ENCODE measurements at places on chromosomes 7 and 10. TPM values are rescaled to one million over a fixed set of nuclear protein-coding genes. Genes with fewer than 3 reads are reported as not detected.

GRCh38 chr7:27179503-27180430, 5.3 kb downstream of the HOXA11 start:
- peak; percentile 73 for DNase-seq

DNA sequence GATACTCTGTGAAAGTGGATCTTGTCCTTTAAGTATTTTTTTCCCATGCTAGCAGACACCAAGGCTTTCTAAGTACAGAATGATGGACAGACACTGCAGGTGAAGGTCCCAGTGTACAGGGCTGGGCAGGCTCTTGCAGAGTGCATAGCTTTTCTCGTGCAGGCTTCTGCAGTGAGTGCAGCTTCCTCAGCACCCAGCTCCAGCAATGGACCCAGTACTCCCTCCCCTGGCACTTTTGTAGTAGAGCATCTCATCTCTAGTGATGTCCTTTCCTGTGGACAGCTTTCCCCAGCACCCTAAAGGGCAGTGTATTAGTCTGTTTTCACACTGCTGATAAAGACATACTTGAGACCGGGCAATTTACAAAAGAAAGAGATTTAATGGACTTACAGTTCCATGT, 104.3 kb downstream of the CUL2 start:
- no peak for DNase-seq

Gene PNLIPRP3
- total RNA-seq: not detected

- no peak for DNase-seq
Measured at GRCh38 chr10:102431452-102432124, 786 bp downstream of the CUEDC2 start.

Gene ZNF518A
- total RNA-seq: 15.2 TPM

Gene PTPRZ1
- total RNA-seq: not detected

- DNase-seq: no peak
Measured at GRCh38 chr7:42457663-42458062, 220.7 kb upstream of the GLI3 start.

Gene GJD4
- total RNA-seq: not detected

- no peak for DNase-seq
Measured at GRCh38 chr7:134016223-134016941, 110.8 kb upstream of the LRGUK start.

- no peak for DNase-seq
Measured at GRCh38 chr10:101814466-101815071, 3.7 kb downstream of the OGA start.

DNA sequence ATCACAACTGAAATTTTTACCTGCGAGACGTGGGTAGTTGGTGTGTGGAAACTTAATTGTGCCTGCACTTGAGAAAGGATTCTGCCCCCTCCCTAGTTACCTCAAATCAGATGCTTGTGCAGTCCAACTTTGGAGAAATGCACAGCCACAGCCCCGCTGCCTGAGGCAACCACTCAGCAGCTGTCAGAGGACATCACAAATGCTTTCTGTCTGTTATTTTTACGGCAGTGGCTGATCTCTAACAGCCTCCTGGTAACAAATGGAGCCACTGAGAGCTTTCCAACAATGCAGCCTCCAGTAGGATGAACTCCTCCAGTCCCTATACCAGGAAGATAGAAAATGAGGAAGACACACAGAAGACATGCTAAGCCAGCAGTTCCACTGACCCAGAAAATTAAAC, 712.2 kb upstream of the GHITM start:
- DNase-seq: no peak

DNA sequence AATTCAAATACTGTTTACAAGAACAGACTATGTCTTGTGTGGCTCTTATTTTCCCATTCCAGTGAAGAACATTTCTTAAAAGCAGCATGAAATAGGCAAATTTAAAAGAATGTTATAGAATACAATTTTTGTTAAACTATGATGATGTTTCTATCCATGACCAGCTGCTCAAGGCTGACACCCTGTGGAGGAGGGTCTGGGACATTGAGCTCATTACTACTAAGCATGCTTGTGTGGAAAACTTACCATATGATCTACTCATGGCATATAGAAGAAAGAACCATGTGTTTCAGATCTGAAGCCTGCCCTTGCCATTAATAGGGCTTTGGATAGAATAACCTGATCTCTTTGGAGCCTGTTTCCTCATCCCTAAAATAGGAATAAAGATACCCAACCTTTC, 125.0 kb downstream of the FOXP2 start:
- DNase-seq: peak; percentile 2

DNA sequence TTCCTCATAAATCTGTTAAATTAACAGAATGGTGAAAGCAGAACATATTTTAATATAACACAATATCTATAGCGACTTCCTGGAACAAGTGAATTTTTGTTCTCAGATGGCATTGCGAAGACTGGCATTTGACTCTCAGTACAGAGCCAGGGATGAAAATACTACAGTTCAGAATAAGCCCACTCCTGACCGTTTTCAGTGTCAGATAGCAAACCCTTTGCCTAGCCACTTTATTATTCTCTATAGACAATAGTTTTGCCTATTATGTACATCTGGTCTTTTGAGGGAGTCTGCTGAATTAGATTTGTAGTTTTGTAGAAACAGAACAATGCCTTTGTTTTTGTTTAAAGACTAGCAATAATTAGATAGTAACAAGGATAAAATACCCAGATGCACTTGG, 2.3 kb downstream of the MINPP1 start:
- no peak for DNase-seq

All from activated CD8-positive, alpha-beta T cell treated with anti-CD3 and anti-CD28 coated beads for 36 hours (primary cell).